Cortex of kidney (tissue), 1 donor: ENCODE measurements at places on chromosomes 12 and 14.

DNA sequence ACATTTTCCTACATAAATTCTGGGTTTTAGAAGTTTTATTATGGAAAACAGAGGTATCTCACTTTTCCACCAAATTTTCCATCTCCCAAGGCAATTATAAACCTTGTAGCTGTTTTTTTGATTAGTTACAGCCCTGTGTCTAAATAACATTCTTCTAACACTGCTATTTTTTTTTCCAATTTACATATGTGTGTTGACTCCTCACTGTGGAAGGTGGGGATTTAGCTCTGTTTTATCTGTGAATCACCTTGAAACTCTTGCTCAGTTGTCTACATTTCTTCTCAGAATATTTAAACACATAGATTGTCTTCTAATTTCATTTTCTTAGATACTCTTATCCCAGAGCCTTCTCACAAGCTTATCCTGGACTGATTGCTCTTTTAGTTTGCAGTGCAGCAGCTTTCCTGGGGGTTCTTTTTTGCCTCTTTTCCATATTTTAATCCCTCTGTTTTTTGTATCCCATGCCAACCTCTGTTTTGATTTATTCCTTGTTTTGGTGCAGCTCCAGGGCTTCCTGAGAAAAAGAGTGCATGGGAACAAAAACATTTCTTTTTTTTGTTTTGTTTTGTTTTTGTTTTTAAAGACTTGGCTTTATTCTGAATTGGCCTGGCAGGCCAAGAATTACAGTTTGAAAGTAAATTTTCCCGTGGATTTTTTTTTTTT, 36.7 kb downstream of the TBC1D15 start:
- no peak for DNase-seq

DNA sequence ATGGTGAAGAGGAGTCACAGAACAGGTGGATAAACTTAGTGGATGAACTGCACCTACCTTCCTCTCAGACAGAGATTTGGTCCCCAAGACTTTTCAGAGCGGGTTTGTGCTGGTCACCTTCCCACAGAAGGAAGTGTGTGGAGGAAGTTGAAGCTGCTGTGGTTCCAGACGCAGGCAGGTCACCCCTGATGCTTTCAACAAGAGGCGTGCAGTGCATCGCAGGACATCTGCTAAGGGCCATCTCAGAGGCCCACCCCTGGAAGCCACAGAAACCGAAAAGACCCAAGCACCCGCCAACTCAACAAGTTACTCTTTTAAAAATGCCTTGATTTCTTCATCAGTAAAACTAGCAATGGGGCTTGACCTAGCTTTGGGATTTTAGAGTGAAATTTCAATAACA, 1.0 kb upstream of the GPX2 start:
- DNase-seq = no peak

GRCh38 chr14:37597538-37597913, 2.1 kb downstream of the TTC6 start:
- DNase-seq = no peak

GRCh38 chr12:94336211-94336925, 123.3 kb downstream of the CEP83 start:
- DNase-seq = no peak

GRCh38 chr14:63245893-63246292, 41.6 kb downstream of the RHOJ start:
- DNase-seq = no peak

GRCh38 chr14:88750413-88750812, 42.3 kb downstream of the EML5 start:
- no peak for DNase-seq

DNA sequence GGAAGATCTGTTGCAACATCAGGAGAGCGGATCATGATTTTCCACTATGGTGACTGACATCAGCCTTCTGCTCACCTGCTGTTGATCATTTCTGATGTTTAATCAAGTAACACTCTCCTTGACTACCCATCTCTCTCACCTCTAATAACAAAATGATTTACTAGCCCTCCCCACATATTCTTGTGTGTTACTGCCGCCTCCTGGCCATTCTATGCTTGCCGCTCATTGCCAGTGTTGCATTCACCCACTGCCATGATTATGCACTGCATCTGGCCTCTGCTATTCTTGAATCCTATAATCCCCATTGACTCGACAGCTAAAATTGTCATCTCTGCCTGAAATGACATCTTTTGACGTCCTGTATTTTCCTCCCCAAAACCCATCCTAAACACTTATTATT, 113.8 kb downstream of the RERGL start:
- no peak for DNase-seq

- DNase-seq = no peak
Measured at GRCh38 chr12:117702741-117703140, 266.0 kb downstream of the KSR2 start.

DNA sequence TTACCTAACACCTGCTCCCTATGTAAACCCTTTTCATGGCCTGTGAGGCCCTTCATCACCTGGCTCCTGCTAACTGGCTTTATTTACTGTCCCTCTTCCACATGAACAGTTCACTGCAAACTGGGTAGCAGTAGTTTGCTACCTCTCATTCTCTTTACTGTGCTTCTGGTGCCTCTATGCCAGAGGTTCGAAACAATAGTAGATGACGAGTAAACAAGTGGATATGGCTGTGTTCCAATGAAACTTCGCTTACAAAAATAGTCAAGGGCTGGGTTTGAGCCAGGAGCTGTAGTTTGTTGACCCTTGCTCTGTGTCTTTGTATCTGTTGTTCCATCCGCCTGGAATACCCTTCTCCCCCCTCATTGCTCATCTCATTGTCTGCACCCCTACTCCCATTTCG, 233.6 kb upstream of the RMST start:
- DNase-seq = no peak

DNA sequence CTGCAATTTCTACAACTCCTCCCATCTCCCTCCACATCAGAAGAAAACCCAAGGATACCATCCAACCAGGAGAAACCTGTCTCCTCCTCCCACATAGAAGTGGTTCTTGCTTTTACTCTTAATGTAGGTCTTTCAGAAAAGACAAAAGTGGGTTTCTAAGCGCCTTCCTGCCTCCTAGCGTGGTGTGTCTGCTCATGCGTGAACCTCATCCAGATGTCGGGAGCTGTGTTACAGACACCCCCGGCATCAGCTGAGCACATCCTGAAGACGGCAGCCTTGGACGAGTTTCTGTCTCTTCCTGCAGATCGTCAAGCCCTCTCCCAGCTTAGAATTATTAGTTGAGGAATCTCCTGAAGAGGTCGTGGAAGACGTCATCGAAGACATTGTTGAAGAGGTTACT, 9.5 kb downstream of the LRRC43 start:
- DNase-seq = no peak

DNA sequence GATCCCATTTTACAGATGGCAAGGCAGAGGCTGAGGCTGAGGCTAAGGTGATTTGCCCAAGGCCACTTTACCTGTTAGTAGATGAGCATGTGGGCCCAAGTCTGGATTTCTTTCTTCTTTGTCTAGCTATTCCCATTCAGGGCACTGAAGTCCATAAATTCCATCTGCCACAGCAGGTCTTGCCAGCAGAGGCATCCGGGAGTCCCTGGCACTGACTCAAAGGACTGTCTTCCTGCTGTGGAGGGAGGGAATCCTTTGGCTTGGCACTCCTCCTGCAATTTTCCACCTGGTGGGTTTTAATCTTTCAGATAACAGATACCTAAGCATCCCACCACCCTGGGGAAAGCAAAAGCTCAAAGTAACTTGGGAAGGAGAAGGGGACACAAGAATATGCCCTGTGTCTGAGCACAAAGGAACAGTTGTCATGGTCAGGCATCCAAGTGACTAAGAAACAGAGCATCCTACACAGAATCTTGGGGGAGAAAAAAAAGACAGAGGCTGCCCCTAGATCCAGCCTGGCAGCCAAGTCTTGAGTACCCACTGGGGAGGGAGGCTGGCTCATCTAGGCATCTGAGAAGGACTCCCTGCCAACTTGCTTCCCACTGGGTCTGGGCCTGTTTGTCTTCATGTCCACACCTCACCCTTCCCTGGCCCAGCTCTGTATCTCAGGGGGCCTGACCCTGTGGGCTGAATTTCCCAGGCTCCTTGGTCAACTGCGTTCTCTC, 35.6 kb upstream of the CMKLR1 start:
- no peak for DNase-seq

DNA sequence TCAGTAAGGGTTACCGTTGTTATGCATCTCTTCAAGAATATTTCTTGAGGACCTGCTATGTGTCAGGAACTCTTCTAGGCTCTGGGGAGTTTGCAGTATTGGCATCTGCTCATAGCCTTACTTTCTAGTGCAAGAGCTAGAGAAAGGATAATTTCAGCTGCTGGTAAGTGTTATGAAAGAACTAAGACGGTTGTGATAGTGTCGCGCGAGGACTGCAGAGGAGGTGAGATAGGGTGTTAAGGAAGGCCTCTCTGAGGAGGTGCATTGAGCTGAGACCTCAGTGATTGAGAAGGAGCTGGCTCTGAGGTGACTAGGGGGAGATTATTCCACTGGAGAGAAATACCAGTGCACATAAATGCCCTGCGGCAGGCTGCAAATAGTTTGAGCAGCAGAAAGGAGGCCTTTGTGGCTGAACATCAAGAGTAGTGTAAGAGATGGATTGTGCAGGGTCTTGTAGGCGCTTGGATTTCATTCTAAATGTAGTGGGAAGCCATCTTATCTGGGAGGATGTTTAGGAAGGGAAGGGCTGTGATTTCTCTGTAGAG, 824 bp downstream of the DDX55 start:
- no peak for DNase-seq

DNA sequence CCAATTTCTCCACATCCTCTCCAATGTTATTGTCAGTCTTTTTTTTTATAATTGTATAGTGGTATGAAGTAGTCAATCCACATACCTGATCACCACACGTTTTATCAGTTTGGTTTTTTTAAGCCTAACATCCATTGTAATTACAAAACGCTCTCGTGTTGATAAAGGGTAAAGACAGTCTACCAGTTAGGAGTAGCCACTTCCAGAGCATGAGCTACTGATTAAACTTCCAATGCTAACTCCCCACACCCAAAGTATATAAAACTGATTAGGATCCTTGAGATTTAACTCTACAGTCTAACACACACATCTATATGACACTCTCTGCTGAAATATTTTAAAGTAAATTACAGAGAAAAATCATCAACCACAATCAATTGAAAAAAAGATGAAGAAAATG, 20.7 kb downstream of the CPNE8 start:
- no peak for DNase-seq

- no peak for DNase-seq
Measured at GRCh38 chr14:99691111-99691885, 7.2 kb downstream of the CYP46A1 start.

GRCh38 chr12:93509506-93509905, 42.2 kb downstream of the MRPL42 start:
- DNase-seq = no peak

GRCh38 chr12:74646831-74647230, 109.2 kb downstream of the ATXN7L3B start:
- DNase-seq = no peak

GRCh38 chr14:34715127-34715863, 902 bp upstream of the CFL2 start:
- DNase-seq = no peak

- DNase-seq = no peak
Measured at GRCh38 chr12:33671676-33672075, 232.1 kb upstream of the SYT10 start.

- DNase-seq = no peak
Measured at GRCh38 chr14:104794099-104794498, 1.4 kb downstream of the AKT1 start.

DNA sequence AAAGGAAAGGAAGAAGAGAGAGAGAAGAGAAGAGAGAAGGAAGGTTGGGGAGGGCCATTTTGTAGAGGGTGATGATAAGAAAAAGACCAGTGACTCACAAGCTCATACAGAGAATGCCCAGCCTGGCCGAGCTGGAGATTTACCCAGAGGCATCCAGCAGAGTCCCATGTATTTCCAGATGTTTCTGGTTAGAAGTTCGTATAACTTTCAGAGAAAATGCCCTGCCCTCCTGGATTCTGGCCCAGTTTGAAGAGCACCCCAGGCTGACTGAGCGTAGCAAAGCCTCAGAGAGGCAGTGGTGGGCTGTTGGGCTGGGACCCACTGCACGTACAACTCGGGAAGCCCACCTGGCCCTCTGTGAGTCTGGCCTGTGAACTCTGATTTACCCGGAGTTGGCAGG, 221.8 kb downstream of the SLC41A2 start:
- no peak for DNase-seq

DNA sequence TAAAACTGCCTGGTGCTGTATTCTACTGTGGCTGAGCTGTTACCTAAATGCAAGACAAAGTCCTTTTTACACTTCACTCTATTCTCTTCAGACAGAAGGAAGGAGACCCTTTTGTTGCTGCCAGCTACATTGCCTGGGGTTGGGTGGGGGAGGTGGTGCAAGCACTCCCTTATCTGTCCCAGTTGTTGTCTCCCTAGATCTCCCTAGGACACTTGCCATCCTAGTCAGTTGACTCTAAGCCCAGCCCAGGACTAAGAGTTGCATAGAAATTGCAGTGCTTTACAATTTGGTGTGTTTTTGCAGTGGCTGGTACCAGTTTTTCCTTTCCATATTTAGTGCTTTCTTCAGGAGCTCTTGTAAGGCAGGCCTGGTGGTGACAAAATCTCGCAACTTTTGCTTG, 35.1 kb downstream of the SCYL2 start:
- no peak for DNase-seq

GRCh38 chr14:96881713-96882112, 84.5 kb downstream of the VRK1 start:
- no peak for DNase-seq

GRCh38 chr12:6961278-6961694, 9.2 kb downstream of the PHB2 start:
- no peak for DNase-seq

- no peak for DNase-seq
Measured at GRCh38 chr14:59371771-59372170, 93.4 kb downstream of the GPR135 start.

DNA sequence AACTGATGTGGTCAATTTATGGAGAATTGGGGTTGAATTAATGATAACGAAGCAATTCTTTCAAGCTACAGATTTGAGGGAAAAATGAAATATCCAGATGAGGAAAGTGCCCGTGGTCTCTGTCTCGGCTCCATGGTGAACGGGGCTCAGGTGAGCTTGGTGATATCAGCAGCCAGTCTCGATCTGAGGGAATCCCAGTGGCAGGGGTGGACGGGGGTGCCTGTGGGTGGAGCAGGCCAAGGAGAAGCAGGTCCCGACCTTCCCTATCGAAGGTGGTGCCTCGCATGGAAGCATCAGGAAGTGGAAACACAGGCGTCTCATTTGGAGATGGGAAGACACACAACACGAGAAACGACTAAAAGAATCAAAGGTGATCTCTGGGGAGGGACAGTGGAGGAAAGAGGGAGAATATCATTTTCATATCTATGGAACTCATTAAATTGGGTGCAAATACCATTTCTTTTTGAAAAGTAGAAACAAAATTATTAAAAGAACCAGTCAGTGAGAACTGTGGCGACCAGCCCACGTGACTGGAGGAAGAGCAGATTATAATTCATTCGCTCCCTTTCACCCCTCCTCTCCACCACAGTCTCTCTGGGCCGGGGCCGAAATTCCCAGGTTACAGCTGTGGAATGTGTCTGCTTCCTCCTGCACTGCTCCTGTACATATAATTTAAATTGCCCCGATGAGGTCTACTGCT, 354.3 kb upstream of the SFSWAP start:
- no peak for DNase-seq

DNA sequence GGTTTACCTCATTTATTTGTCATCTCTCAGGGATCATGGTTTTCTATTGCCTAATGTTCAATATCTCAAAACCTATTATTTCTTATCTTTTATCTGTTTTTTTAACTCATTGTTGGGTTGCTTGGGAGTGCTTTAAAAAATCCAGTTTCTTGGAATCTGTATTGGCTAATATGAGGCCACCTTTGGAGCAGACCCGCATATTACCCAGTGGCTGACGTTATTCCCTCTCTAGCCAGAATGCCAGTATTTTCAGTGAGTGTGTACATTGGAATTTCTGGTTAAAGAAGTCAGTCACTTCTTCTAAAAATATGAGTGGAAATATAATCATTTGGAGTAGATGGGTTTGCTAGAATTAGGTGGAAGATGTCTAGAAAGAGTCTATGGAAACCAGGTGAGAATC, 38.3 kb downstream of the PRMT8 start:
- no peak for DNase-seq
